ENCODE measurements at places on chromosomes 6 and 20.

GRCh38 chr6:156720691-156721685, 56.2 kb upstream of the ARID1B start:
- H3K4me1 ChIP-seq = peaks cover 26% of the 10 kb centered on the region
- H3K4me3 ChIP-seq = no peak overlapping the region
- H3K36me3 ChIP-seq = no peaks in the 10 kb centered on the region
- no peak for DNase-seq
- peak overlapping the region; percentile 78 for H3K27ac ChIP-seq

GRCh38 chr6:134943522-134944111, 6.3 kb downstream of the ALDH8A1 start:
- no peaks in the 10 kb centered on the region for H3K36me3 ChIP-seq
- H3K4me1 ChIP-seq = no peaks in the 10 kb centered on the region
- H3K4me3 ChIP-seq = no peak overlapping the region
- no peak overlapping the region for H3K27ac ChIP-seq
- no peak for DNase-seq

DNA sequence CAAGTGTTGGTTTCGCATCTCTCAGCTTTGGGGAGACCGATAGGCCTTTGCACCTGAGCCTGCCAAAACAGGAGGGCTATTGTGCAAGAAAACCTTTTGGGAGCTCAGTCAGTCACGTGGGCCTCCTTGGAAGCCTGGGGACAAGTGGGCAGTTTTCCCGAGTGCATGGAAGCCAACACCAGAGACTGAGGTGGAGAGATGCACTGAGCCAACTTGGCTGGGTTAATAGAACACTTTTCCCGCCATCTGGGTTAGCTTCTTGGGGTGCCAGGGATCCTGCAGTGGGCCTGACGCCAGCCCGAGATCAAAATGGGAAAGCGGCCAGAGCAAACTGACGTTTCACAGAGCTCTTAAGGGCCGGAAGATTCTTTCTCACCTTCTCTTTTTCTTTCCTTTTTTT, 2.8 kb upstream of the OOEP start:
- H3K4me1 ChIP-seq = no peaks in the 10 kb centered on the region
- H3K27me3 ChIP-seq = no peaks in the 10 kb centered on the region
- no peak overlapping the region for H3K27ac ChIP-seq

GRCh38 chr6:151375833-151376232, 15.5 kb downstream of the ZBTB2 start:
- H3K27ac ChIP-seq = no peak overlapping the region
- peaks cover 13% of the 10 kb centered on the region for H3K36me3 ChIP-seq
- H3K4me3 ChIP-seq = no peak overlapping the region
- no peak for DNase-seq
- H3K27me3 ChIP-seq = no peaks in the 10 kb centered on the region

GRCh38 chr6:149513915-149514314, 29.1 kb upstream of the ZC3H12D start:
- H3K27ac ChIP-seq = no peak overlapping the region
- DNase-seq = no peak
- no peaks in the 10 kb centered on the region for H3K27me3 ChIP-seq
- no peak overlapping the region for H3K4me3 ChIP-seq

- no peak overlapping the region for H3K27ac ChIP-seq
- no peaks in the 10 kb centered on the region for H3K27me3 ChIP-seq
Observed at GRCh38 chr20:53422039-53422438, 171.6 kb downstream of the ZNF217 start.

GRCh38 chr6:110629153-110629552, 152.7 kb upstream of the SLC22A16 start:
- H3K4me3 ChIP-seq = no peak overlapping the region
- no peaks in the 10 kb centered on the region for H3K4me1 ChIP-seq
- peaks cover 42% of the 10 kb centered on the region for H3K36me3 ChIP-seq

DNA sequence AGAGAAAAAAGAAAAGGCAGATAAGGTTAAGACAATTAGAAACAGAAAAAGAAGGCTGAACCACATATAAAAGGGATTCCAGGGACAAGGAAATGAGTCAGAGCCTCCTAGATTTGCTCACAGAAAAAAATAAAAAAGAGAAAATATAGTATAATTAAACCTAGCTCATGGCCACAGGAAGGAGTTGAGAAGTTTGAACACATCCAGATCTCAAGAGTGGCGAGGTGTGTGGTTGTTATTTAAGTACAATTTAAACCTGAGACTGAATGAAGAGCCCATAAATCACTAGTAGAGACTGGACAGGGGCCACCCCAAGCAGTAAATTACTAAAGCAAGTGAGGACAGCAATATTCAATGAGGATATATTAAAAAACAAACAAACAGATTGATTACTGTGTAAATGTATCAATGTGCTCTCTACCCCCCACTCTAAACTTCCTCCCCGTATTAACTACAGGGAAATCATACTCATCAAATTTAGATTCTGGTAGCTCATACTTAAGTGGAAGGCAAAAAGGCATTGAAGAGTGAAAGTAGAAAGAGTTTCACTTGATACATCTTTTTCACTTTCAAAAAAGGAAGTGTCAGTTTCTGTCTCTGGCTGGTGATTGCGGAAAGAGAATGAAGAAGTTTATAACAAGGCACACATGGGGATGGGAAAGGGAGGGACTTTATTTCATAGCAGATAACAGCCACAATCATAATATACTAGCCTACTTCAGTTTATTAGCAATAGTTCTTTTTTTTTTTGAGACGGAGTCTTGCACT, 49.3 kb upstream of the SCAF8 start:
- peak overlapping the region; percentile 72 for H3K27ac ChIP-seq
- H3K36me3 ChIP-seq = no peaks in the 10 kb centered on the region
- no peak overlapping the region for H3K4me3 ChIP-seq

- peak; percentile 24 for DNase-seq
- H3K36me3 ChIP-seq = no peaks in the 10 kb centered on the region
- H3K4me3 ChIP-seq = no peak overlapping the region
- H3K27me3 ChIP-seq = peaks cover 3% of the 10 kb centered on the region
- no peak overlapping the region for H3K27ac ChIP-seq
- no peaks in the 10 kb centered on the region for H3K4me1 ChIP-seq
Observed at GRCh38 chr20:917416-917815, 1.3 kb upstream of the ANGPT4 start.

- no peaks in the 10 kb centered on the region for H3K36me3 ChIP-seq
- no peak overlapping the region for H3K4me3 ChIP-seq
- no peaks in the 10 kb centered on the region for H3K27me3 ChIP-seq
- H3K4me1 ChIP-seq = no peaks in the 10 kb centered on the region
Observed at GRCh38 chr6:101066481-101066880, 185.4 kb upstream of the ASCC3 start.

- no peaks in the 10 kb centered on the region for H3K27me3 ChIP-seq
- no peaks in the 10 kb centered on the region for H3K36me3 ChIP-seq
- no peak overlapping the region for H3K27ac ChIP-seq
- H3K4me1 ChIP-seq = peaks cover 13% of the 10 kb centered on the region
- no peak overlapping the region for H3K4me3 ChIP-seq
Observed at GRCh38 chr6:41294214-41294872, 7.9 kb upstream of the TREM1 start.

- H3K27ac ChIP-seq = no peak overlapping the region
- no peaks in the 10 kb centered on the region for H3K4me1 ChIP-seq
- no peaks in the 10 kb centered on the region for H3K27me3 ChIP-seq
- no peak for DNase-seq
- no peaks in the 10 kb centered on the region for H3K36me3 ChIP-seq
- no peak overlapping the region for H3K4me3 ChIP-seq
Observed at GRCh38 chr6:35706468-35706867, 17.8 kb upstream of the FKBP5 start.

- H3K4me1 ChIP-seq = peaks cover 7% of the 10 kb centered on the region
- H3K27me3 ChIP-seq = no peaks in the 10 kb centered on the region
- DNase-seq = peak; percentile 85
- peak overlapping the region; percentile 53 for H3K4me3 ChIP-seq
Observed at GRCh38 chr6:31681135-31681671, 336 bp upstream of the LY6G5C start.

DNA sequence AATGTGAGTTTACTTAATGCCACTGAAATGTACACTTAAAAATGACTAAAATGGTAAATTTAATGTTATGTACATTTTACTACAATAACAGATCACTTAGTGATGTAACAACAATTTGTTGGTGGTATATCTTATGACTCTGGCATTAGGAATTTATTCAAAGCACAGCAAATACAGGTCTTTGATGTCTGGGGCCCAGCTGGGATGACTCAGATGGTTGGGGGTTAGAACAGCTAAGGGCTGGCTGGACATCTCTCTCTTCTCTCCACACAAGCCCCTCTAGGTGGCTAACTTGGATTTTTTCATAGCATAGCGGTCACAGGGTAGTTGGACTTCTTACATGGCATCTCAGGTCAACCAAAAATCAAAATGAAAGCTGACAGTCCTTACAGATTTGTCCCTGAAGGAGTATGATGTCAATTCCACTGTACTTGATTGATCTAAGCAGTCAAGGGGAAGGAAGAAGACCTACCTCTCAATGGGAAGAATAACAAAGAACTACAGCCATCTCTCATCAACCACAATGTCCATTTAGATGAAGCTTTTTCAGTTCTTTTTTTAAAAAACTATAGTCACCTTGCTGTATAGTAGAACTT, 37.5 kb upstream of the LCA5 start:
- H3K4me1 ChIP-seq = peaks cover 9% of the 10 kb centered on the region
- H3K36me3 ChIP-seq = no peaks in the 10 kb centered on the region
- no peak overlapping the region for H3K4me3 ChIP-seq
- H3K27ac ChIP-seq = no peak overlapping the region
- no peak for DNase-seq
- no peaks in the 10 kb centered on the region for H3K27me3 ChIP-seq

GRCh38 chr6:32188381-32189068, 1.5 kb downstream of the PBX2 start:
- H3K4me3 ChIP-seq = peak overlapping the region; percentile 73
- DNase-seq = no peak
- peak overlapping the region; percentile 96 for H3K27ac ChIP-seq
- peaks cover 23% of the 10 kb centered on the region for H3K36me3 ChIP-seq
- H3K4me1 ChIP-seq = peaks cover 88% of the 10 kb centered on the region
- H3K27me3 ChIP-seq = no peaks in the 10 kb centered on the region

DNA sequence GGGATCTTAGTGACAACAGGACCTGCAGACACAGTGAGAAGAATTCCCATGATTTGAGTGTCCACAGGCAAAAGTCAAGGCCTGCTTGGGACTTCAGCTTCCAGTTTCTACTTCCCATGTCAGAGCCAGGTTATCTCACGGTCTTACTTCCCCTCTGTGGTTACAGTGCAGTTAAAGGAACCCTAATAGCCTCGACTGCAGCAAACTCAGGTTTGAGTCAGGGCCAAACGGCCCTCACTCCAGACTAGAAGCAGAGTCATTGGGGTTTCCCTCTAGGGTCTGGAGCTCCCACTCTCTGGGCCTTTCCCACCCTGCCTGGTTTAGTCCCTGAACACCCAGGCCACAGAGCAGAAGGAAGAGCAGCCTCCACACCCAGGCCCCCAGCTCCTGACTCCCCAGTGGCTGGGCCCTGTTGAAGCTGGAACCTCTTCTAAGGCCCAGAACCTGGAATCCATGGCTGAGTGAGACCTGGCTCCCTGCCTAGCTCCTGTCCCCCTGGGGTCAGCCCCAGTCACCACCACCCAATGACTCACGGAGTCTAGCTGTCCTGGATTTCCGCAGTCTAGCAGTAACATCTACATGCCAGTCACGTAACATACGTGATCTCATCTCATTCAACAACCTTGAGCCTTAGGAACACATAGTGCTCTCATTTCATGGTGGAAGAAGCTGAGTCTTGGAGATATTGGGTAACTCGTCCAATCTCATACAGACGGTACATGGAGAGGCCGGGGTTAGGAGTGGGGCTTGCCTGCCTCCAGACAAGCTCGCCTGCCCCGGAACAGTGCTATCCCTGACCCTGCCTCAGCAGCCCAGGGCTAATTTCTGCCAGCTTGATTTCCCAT, 9.2 kb upstream of the GHRH start:
- DNase-seq = no peak
- H3K4me3 ChIP-seq = no peak overlapping the region
- peaks cover 33% of the 10 kb centered on the region for H3K4me1 ChIP-seq
- H3K27me3 ChIP-seq = no peaks in the 10 kb centered on the region
- peak overlapping the region; percentile 69 for H3K27ac ChIP-seq
- H3K36me3 ChIP-seq = no peaks in the 10 kb centered on the region

- H3K36me3 ChIP-seq = no peaks in the 10 kb centered on the region
- no peak overlapping the region for H3K4me3 ChIP-seq
- peak overlapping the region; percentile 33 for H3K27ac ChIP-seq
- no peaks in the 10 kb centered on the region for H3K27me3 ChIP-seq
- DNase-seq = no peak
Observed at GRCh38 chr20:49140411-49140810, 47.7 kb downstream of the STAU1 start.

- DNase-seq = no peak
- no peak overlapping the region for H3K4me3 ChIP-seq
- H3K27me3 ChIP-seq = no peaks in the 10 kb centered on the region
- peaks cover 6% of the 10 kb centered on the region for H3K4me1 ChIP-seq
Observed at GRCh38 chr20:8043687-8044282, 24.2 kb upstream of the TMX4 start.

DNA sequence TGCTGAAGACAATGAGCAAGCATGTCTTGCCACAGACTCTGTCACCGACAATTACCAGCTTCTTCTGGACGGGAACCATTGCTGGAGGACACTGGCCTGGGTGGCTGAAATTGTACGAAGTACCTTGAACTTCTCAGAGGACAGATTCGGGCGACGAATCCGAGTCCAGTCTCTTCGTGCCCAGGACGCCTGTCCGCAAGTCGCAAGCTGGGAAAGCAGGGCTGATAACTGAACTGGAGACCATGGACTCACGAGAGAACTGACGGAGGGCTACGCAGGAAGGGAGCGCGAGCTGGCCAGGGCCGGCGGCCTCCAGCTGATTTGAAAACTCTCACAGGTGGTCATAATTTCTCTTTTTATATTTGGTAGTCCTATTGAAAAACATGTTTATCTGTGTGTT, 1229.5 kb upstream of the MAP3K7 start:
- no peaks in the 10 kb centered on the region for H3K27me3 ChIP-seq
- no peak overlapping the region for H3K27ac ChIP-seq
- peak; percentile 56 for DNase-seq
- H3K4me1 ChIP-seq = no peaks in the 10 kb centered on the region
- H3K4me3 ChIP-seq = no peak overlapping the region
- no peaks in the 10 kb centered on the region for H3K36me3 ChIP-seq

DNA sequence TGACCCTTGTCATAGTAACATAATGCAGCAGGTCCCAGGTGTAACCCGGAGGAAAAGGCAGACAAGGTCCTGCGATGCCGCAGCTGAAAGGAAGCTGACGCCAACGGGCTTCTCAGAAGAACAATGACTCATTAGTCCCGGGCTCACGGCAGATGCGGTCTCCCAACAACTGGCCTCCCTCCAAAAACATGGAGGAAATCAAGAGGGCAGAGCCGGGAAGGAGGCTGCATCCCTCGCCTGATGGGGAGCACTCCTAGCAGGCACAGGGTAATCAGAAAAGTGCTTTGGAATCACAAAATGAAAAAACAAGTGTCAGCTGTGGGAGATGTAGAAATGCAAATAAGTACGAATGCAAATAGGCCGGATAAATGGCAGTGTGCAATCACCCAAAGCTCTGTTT, 165.2 kb upstream of the AGPAT4 start:
- no peak for DNase-seq
- H3K4me1 ChIP-seq = no peaks in the 10 kb centered on the region
- no peak overlapping the region for H3K4me3 ChIP-seq
- H3K27ac ChIP-seq = no peak overlapping the region
- H3K36me3 ChIP-seq = no peaks in the 10 kb centered on the region

GRCh38 chr6:166779381-166779780, 152.3 kb upstream of the RPS6KA2 start:
- no peaks in the 10 kb centered on the region for H3K4me1 ChIP-seq
- H3K27me3 ChIP-seq = no peaks in the 10 kb centered on the region
- H3K36me3 ChIP-seq = no peaks in the 10 kb centered on the region
- no peak overlapping the region for H3K4me3 ChIP-seq

- peak overlapping the region; percentile 43 for H3K27ac ChIP-seq
- no peak overlapping the region for H3K4me3 ChIP-seq
- H3K36me3 ChIP-seq = no peaks in the 10 kb centered on the region
- DNase-seq = no peak
Observed at GRCh38 chr6:139016337-139017213, 12.0 kb upstream of the ABRACL start.

Measured in spleen (tissue), 13 donors.